ENCODE measurements at places on chromosomes 7 and 10.

DNA sequence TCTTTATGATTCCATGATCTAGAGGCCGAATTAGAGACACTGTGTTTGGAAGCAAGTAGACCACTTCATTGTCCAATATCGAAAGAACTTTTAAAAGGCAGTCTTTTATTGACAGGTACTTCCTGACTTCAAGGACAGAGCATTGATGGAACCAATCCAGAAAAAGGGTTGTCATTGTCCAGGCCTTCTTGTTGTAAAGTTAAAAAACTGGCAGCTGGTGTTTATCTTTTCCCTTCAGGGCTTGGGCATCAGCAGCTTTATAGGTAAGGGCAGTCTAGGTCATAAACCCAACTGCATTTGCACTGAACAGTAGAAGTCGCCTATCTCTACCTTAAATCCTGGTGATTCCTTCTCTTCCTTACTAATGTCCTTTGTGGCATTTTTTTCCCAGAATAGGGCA, 95.6 kb downstream of the ST7 start:
- DNase-seq = no peak

- DNase-seq = no peak
These were observed 77.5 kb upstream of the STEAP1B start for GRCh38 chr7:22577470-22578001.

- DNase-seq = no peak
These were observed 57.7 kb downstream of the CREB3L2 start for GRCh38 chr7:137944168-137944567.

DNA sequence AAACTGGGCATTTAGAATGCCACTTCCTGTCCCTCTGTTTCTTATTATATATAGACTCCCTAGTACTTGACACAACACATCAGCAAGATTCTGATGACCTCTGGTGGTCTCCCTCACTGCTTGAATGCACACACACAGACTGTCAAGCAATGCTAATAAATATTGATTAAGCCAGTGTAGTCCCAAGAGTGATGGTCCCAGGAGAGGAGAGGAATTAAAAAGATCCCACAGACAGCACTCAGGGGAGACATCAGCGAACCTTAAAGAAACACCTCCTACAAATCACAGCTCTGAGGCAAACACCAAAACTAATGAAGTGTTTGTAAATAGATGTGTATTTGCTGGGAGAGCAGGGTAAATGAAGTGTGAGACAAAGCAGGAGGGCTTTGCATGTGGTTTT, 1291.2 kb downstream of the XPNPEP1 start:
- no peak for DNase-seq

Measured in head of caudate nucleus (tissue), 42 donors.